Cerebellum (tissue), 4 donors: ENCODE measurements at places on chromosomes 1 and 21.

DNA sequence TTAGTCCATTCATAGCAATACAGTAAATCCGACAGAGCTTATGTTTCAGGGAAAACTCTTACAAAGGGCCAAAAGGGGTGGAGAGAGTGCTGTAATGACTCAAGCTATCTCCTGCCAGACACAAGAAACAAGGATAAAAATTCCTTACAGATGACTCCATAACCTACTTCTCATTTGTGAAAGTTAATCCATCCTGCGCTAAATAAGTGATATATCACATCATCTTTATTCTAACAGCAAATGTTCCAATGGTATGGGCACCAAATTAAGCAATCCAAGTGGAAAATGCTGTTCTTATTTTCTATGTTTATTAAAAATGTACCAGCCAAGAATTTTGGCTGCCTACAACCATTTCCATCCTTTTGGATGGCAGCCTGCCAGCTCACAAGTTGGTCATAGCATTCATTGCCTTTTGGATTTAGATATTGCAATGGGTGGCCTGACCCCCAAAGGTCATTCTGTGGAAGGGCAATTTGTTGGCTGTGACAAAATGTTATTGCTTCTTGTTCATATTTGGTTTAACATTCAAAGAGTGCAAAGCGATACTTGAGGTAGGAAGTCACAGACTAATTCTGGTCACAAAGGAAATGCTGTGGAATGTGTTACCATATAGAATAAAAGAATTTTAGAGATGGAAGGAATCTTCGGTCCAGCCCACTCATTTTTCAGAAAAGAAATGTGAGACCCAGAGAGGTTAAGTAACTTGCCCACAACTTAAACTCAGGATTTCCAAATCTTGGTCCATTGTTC lies 2.8 kb upstream of the ENAH start:
- DNase-seq = no peak

GRCh38 chr1:23875382-23875781 lies 7.3 kb upstream of the FUCA1 start:
- DNase-seq = no peak

DNA sequence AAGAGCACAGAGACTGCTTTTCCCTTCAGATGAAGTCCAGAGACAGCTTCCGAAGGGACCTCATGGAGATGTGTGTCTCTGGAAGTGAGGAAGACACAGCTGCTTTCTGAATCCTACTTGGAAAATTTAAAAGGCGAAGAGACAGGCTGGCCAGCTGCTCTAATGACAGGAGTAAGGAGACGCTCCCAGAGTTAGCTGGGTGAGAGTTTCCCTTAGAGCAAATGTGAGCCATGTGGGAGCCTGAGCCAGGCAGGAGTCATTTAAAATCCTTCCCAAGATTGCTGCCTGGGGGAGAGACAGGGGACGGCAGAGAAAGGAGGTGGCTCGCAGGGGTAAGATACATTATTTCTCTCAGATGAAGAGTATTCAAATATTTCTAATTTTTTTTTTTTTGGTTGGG lies 53.1 kb downstream of the ZNF326 start:
- no peak for DNase-seq

DNA sequence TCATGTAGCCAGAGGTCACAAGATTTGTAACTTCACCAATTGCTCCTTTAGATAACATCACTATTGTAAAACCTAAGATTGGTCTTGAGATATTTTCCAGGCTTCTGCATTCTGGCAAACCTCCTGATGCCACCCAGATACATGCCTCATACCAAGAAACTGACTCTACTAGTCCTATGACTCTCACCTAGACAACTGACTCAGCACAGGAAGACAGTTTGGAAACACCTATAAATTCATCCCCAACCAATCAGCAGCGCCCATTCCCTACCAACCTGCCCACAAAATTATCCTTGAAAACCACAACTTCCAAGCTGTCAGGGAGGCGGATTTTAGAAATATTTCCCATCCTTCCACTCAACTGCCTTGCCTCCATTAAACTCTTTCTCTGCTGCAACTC lies 2.6 kb downstream of the NME7 start:
- no peak for DNase-seq
